ENCODE measurements at places on chromosomes 5 and 9. TPM values are rescaled to one million over a fixed set of nuclear protein-coding genes. Genes with fewer than 3 reads are reported as not detected.
A peak's percentile ranks its signal among the peaks of the same experiment; 100 is the strongest.

DNA sequence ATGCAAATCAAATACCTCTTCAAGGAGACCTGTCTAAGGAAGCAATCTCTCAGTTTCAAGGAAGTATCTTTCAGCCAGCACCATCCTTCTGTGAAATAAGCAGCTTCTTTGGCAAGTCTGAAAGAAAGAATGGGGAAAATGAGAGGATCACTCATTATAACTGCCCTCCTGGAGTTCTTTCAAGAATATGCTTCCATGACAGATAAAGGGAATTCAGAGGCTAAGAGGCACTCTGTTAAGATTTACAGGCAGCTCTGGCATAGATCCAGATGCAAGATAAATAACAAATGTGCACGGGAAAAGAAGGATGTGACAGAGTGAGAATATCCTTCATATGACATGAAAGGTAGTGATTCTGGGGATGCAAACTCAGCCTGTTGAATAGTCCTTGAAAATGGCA, 348.2 kb upstream of the CCNG1 start:
- no peak for DNase-seq

DNA sequence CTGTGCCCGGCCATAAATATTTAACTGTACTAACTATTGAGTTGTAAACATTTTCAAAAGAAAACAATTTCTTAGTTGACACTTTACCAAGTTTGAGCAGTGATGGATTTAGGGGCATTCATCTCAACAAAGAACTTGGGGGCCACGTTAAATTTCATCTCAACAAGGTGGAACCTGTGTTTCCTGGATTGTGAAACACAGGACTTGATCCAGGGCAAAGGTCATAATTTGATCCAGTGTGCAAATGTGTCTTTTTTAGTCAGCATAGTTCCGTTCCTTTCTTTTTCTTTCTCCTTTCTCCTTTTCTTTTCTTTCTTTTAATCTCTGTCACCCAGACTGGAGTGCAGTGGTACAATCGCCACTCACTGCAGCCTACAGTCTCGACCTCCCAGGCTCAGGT, 3.1 kb downstream of the GFRA3 start:
- no peak for DNase-seq

GRCh38 chr9:35205340-35205739, 43.5 kb downstream of the UNC13B start:
- DNase-seq: no peak

- no peak for DNase-seq
Observed at GRCh38 chr5:108557686-108558085, 175.8 kb upstream of the FBXL17 start.

DNA sequence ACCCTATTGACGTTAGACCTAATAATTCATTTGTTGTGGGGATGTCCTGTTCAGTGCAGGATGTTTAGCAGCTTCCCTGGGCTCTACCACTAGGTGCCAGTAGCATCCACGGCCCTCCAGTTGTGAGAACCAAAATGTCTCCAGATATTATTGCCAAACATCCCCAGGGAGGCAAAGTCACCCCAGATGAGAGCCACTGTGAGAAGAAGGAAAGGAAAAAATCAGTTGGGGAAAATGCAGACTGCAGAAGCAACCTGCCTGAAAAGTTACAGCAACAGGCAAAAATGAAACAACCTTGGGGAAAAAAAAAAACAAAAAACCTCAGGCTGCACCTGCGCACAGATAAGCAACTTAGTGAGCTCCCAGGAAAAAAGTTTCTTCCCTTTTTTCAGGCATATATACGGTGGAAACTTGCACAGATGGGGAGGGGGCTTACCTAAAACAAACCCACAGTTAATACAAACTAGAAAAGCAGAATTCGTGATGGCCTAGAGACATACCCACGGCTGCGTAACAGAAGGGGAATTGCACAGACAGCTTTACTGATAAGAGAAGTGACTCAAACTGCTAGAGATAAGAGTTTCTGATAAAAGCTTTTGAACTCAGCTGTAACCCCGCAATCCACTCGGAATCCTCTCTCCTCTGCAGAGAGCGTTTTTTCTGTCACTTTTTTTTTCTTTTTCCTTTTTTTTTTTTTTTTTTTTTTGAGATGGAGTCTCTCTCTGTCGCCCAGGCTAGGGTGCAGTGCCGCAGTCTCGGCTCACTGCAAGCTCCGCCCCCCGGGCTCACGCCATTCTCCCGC, 29.8 kb upstream of the FBP1 start:
- peak; percentile 41 for DNase-seq

SLC36A2 gene
- total RNA-seq: not detected

PCDH1 gene
- total RNA-seq: 27.3 TPM

THBS4 gene
- total RNA-seq: 0.87 TPM
